ENCODE measurements at places on chromosomes 13 and 19.

DNA sequence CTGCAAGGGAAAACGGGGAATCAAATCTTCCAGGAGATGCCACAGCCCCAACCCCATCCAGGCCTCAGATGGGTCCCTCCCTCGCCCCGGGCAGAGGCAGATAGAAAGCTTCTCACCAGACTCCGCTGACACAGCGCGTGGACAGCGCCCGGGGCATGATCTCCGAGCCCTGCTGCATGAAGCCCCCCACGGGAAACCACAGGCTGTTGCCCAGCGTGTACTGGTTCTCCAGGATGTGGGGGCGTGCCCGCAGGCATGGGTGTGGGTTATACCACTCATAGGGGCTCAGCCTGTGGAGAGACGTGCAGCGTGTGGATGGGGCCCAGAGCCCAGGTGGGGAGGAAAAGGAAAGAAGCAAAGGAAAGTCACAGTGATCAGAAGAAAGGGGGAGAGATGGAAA is 27.2 kb upstream of the ATP1A3 start:
- no peak for DNase-seq

GRCh38 chr13:52787235-52787634 is 47.6 kb upstream of the CNMD start:
- DNase-seq, result no peak

DNA sequence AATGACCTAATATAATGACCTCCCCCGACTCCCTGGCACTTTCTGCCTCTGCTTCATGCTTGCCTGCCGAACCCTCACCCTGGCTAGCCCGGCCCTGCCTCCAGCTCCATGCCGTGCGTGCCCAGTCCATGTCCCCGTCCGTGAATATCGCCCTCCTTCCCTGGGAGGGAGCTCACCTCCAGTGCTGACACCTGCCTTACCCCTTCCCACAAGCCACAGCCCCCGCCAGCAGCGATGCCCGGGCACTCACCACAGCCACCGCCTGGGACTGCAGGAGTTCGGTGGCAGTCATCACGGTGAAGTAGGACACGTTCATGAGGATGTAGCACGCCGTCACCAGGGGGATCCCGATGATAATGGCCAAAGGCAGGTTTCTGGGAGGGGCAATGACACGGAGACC is 10.0 kb downstream of the SLC7A9 start:
- DNase-seq, result no peak

DNA sequence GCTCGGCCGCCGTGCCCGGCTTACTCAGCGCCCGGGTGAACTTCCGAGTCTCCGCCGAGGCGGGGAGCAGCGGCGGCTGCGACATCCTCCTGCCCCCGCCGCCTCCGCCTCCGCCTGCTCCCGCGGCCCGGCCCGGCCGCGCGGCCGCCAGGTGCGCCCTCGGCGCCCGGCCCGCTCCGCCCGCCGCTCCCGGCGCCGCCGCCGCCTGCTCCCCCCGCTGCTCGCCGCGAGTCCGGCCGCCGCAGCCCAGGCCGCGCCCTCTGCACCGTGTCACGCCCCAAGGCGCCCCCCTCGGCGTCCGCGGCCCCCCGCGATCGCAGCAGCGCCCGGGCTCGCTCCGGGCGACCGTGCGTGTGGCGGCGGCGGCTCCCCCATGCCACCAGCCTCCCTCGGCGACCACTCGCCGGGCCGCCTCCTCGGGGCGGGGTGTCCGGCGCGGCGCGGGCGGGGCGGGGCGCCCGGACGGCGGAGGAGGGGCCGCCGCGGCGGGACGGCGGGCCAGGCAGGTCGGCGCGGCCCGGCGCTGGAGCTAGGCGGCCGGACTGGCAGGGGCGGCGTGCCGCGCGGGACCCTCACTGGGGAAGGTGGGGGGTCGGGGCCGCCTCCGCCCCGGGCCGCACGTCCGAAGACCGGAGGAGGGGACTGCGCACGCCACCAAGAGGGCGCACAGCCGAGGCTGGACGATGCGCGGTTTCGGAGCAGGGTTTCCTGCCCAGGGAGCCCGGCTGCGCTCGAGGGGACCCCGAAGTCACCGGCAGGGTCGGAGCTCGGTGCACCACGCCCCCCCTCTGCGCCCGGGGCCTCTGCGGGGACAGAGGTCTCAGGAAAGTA is 108.6 kb upstream of the DOCK9 start:
- DNase-seq, result no peak

DNA sequence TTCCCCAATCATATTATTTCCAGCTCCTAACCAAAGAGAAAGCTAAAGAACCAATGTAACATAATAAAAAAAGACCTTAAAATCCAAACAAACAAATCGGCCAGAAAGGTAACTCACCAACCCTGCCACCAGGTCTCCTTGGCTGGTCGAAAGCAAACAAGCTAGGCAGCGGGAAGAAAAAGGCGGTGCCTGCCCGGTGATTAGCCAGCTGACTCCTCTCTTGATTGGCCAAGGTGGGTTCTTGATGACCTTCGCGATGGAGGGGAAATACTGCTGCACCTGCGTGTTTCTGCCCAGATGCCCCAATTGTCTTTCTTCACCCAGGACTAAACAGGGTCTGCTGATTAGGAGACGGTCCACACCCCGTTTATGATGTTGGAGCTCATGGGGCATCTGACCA is at the start of gene NLRP11:
Gene NLRP11 (minus strand): TSS at position 154 of the 400 bp plus-strand sequence. CDS start 13,825 bp downstream, outside the sequence.
- no peak for DNase-seq

DNA sequence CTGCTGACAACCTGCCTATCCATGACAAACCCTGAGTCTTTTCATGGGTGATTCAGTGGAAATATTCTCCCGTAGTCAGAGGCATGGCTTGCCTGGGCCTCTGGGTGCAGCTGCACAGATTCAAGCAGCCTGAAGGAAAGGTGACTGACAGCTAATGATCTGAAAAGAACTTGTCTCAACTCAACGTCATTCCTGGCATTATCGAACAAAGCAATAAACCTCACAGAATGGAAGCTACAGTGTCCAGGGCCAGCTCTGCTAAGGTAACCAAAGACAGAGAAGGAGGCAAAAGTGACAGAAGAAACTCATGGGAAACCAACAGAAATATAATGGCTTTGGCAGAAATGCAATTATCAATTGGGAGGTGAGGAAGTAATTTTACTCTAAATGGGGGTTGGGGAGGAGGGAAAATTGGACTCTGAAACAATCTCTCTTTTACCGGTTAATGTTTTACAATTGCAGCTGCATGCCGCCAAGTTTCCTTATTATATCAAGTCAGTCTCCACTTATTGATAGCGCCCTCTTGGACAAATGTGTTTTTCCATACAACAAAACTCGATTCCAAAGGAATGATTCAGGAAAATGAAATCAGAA is 12.9 kb downstream of the STARD13 start:
- DNase-seq, result no peak

GRCh38 chr13:37385956-37386670 is 212.5 kb downstream of the POSTN start:
- DNase-seq, result no peak
